Mesendoderm (in vitro differentiated cells): ENCODE measurements at places on chromosomes 1 and 21.

GRCh38 chr1:10755970-10756521, 40.4 kb downstream of the CASZ1 start:
- DNase-seq, result no peak

DNA sequence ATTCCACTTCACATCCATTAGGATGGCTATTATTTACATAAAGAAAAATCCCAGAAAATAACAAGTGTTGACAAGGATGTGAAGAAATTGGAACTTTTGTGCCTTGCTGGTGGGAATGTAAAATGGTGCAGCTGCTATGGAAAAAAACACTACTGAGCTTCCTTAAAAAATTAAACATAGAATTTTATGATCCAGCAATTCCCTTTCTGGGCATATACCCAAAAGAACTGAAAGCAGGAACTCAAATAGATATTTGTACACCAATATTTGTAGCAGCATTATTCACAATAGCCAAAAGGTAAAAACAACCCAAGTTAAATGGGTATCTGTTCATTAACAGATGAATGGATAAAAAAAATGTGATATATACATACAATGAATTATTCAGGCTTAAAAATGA, 45.6 kb downstream of the WNT2B start:
- DNase-seq, result no peak

GRCh38 chr1:7587108-7587772, 183.9 kb upstream of the VAMP3 start:
- no peak for DNase-seq

DNA sequence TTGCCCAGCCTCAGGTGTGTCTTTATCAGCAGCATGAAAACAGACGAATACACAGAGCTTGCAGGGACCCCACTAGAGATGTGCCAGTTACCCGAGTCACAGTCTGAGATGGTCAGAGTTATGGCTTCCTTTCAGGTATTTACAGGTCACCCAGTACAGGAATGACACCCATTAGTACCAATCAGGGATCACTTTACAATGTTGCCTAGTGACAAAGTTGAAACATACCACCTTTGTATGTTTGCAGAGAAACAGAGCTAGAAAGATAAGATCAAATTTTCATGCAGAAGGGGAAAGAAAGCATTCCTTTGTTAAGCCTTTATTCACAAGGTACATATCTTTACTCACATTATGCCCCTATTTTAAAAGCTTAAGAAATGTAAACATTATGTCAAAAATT, 137.6 kb downstream of the RGS7 start:
- peak; percentile 78 for DNase-seq

DNA sequence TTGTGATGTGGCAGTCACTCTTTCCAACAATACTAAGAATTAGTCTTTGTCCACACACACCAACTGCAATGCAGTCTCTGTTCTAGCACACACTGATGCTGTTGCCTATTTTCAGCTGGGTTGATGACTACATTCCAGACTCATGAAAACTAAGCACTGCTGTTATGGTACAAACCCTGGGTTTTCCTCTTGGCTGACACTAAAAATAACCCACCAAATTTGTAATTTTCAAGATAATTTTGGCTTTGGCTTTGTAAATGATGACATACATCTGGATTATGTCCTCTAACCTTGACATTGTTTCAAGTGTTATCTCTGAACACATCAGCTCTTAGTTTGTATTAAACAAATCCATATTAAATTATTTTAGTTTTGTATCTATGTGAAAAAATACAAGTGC, 444.8 kb downstream of the PTPRC start:
- DNase-seq, result no peak

- peak; percentile 73 for DNase-seq
These were observed 59.9 kb upstream of the CACNA1E start for GRCh38 chr1:181423301-181423918.

GRCh38 chr1:154260127-154260526, 12.3 kb upstream of the HAX1 start:
- DNase-seq, result no peak

GRCh38 chr1:21620496-21620895, 48.7 kb downstream of the RAP1GAP start:
- DNase-seq, result no peak

GRCh38 chr21:32048353-32048752, 175.5 kb downstream of the HUNK start:
- DNase-seq, result peak; percentile 44

DNA sequence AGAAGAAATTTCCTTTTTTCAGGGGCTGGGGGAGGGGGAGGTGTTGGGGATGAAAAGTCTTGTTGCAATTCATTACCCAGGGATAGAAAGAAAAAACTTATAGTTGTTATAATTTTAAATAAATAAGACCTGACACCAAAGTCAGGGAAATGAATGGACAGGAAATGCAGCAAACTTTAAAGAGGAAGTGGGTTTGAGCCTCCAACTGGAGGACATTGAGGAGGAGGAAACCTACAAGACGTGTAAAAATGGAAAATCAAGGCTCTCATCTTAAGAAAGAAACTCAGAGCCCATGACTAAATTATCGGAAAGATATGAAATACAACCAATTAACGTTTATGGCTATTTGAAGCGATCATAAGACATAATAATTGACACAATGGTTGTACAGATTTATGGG, 54.4 kb downstream of the NIBAN1 start:
- DNase-seq, result no peak

GRCh38 chr1:225772848-225773247, 4.8 kb upstream of the SRP9 start:
- DNase-seq, result peak; percentile 50

DNA sequence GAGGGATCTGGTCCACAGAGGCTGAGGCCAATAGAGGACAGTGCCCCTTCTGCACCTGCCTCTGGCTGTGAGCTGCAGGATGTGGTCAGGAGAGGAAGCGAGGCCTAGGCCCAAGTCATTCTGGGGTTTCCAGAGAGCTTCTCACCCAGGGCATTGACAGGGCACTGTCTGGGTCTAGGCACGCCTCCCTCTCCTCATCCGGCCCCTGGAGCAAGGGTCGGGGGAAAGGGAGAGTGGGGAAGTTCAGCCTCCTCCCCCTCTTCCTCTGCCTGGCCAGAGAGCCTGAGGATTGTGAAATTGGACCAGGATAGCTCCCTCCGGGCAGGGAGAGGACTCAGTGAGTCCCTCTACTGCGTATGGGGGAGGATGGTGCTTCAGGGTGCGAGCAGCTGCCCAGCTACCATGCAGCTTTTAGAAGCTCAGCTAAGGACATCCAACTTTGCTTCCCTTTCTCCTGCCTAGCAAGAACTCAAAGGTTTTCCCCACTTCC, 6.3 kb upstream of the INAVA start:
- DNase-seq, result peak; percentile 68

GRCh38 chr1:27445177-27445936, 44.6 kb downstream of the WASF2 start:
- no peak for DNase-seq

DNA sequence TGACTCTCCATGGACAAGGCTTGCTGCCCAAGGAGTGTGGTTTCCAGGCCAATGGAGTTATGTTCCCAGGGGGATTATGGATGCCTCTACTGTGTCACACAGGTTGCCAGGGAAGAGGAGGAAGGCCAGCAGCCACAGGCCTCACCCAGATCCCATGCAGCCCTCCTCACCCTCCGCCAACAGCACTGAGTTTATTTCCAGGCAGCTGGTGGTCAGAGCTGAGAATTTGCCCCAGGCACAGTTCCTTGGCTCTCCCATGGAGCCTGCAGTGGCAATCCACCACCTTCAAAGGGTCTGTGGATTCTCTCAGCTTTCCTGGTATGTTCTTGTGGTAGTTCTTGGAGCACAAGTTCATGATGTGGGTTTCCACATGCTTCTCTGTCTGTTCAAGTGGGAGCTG, 79.2 kb downstream of the NTNG1 start:
- DNase-seq, result peak; percentile 39

DNA sequence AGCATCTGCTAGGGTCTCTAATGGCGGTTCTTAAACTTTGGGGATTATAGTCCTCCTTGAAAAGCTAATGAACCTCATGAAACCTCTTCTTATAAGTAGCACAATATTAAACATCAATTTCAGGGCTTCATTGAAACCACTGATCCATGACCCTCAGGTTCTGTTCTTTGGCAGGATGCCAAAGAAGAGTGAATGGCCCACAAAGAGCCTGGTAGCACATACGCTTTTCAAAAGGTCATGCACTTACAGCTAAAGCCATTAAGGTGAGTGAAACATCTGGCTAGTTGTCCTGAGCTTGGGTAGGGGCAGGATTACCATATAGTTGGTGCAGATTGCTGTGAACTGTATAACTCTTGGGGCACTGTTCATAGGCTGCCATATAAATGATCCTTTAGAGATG, 42.3 kb downstream of the MDM4 start:
- no peak for DNase-seq

GRCh38 chr1:16226490-16227179, 10.3 kb downstream of the CPLANE2 start:
- peak; percentile 87 for DNase-seq

DNA sequence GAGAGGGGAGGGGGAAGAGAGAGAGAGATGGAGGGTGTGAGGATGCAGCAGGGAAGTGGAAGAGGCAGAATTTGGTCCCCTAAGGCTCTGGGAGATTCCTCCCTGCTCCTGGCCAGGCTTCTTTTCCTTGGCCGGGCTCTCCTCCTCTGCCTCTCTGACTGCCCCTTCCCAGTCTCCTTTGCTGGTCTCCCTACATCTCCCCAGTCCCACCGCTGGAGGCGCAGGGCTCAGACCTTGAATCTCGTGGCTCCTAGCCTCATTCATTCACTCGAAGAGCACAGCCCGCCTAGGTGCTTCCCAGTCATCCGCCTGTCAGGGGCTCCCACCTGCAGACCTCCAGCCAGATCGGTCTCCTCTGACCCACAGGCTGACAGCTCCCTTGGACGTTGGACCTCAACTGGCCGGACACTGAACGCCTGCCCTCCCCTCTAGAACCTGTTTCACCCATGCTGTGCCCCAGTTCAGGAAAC, 76.5 kb downstream of the VWA5B1 start:
- peak; percentile 91 for DNase-seq

- no peak for DNase-seq
These were observed 13.0 kb downstream of the FMO1 start for GRCh38 chr1:171261336-171261735.

GRCh38 chr1:221865808-221866207, 123.9 kb upstream of the DUSP10 start:
- DNase-seq, result no peak

- DNase-seq, result no peak
These were observed 458.0 kb upstream of the DEPDC1 start for GRCh38 chr1:68954841-68955240.

- DNase-seq, result peak; percentile 74
These were observed 3.2 kb downstream of the ATP8B2 start for GRCh38 chr1:154328318-154329151.

DNA sequence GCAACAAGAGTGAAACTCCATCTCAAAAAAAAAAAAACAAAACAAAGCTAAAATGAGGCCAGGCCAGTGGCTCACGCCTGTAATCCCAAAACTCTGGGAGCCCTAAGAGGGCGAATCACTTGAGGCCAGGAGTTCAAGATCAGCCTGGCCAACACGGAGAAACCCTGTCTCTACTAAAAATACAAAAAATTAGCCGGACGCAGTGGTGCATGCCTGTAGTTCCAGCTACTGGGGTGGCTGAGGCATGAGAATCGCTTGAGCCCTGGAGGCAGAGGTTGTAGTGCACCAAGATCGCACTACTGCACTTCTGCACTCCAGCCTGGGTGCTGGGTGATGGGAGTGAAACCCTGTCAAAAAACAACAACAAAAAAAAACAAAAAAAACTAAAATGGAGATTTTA, 191.2 kb upstream of the SGIP1 start:
- no peak for DNase-seq

- peak; percentile 100 for DNase-seq
These were observed at the start of gene PUM1 for GRCh38 chr1:31065310-31066217. Gene PUM1, minus strand, starts transcription at chr1:31065717. Its CDS starts 6,151 bp downstream, at chr1:31059566.

GRCh38 chr1:2277741-2278488, 49.8 kb downstream of the SKI start:
- DNase-seq, result peak; percentile 54

DNA sequence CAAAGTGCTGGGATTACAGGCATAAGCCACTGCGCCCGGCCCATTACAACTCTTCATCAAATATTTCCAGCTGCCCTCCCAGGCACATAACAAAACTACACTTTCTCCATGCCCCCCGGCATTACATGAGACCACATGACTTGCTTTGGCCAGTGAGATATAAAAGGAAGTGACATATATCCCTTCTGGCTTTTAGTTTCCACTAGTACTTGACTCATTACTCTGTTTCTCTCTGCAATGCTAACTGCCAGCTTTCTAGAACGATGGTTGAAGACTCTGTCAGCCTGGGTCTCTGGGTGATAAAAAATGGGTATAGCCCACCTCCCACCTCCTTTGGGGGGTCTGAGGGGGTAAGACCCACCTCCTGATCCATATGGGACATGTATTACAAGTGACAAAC, 24.2 kb downstream of the ABL2 start:
- no peak for DNase-seq

DNA sequence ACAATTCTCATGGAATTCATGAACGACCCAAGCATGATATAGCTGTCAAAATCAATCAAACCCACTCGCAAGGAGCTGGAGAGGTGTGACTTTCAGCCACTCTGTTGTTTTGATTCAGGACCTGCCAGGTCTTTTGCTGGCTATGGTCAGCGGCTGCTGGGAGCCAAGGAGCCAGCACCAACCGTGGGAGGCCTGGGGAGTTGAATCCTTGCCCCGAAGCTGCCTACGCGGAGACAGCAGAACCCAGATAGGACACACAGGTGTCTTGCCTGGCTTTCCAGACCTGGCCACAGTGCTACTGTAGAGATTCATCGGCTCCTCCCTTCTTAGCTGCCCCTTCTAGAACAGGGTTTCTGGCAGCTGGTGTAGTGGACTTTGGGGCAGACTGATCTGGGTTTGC, 42.7 kb downstream of the ZSCAN20 start:
- no peak for DNase-seq

GRCh38 chr1:212118167-212118871, 82.8 kb downstream of the DTL start:
- no peak for DNase-seq

DNA sequence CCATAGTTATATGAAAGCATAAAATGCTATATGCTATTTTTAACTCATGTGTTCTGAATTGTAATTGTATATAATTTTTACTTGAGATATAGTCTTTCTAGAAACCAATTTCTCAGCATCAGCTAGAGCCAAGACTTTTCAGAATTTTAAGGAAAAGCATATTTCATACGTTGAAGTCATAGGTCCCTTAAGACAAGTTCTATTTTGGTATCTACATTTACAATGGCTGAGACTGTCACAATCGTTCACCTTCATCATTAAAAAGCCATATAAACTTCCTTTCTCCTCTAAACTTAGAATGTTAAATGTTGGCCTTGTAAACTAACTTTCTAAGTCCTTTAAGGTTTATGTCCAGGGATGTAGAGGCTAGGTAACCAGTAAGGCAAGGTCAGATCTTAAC, 104.1 kb downstream of the LRRC40 start:
- DNase-seq, result no peak

DNA sequence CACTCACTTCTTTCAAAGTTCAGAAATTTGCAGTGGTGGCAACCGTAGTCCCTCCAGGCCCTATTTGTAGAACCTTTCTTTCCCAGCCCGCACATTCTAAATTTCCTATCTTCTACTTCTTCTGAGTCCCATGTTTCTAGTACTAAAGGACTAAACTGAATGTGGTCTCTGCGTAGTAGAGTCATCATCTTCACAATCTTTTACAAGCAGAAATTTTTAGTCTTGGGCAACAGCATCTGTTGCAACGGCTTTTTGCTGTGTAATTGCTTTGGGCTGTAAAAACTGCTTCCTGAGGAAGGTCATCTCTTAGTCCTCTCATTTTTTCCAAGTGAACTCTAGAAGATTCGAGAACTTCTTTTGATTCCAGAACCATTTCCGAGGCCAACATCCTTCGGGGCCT, 23.9 kb downstream of the VAV3 start:
- DNase-seq, result no peak
